Left lung (tissue), 14 donors: ENCODE measurements at places on chromosomes 16 and 17. TPM values are rescaled to one million over a fixed set of nuclear protein-coding genes. Genes with fewer than 3 reads are reported as not detected.

Gene ABAT
- total RNA-seq, result 8.0 TPM

DNA sequence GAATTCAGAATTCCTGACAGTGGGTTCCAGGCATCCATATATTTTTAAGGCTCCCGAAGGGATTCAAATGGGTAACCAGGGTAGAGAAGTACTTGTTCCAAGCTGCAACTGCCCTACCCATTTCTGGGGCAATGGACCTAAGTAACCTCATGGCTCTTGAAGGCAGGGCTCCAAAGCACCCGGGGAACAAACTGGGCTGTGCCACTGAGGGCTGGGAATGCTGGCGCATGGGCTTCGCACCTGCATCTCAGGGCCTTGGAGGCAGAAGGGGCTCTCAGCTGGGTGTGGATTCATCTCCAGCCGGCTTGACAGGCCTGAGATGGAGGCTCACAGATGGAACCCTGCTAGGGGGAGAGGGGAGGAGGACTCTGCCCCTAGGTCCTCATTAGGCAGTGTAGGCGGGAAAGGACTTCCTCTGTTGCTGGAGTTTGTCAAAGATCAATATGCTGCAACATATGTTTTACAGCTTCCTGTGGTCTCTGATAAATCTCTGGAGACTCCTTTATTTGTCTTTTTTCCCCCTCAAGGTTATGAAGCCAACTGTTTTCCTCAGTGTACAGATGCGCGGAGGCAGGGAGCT lies 232.3 kb upstream of the NLRP1 start:
- no peak for DNase-seq
- H3K4me3 ChIP-seq, result no peak overlapping the region
- H3K27me3 ChIP-seq, result no peaks in the 10 kb centered on the region
- no peaks in the 10 kb centered on the region for H3K36me3 ChIP-seq
- no peak overlapping the region for H3K27ac ChIP-seq
- H3K4me1 ChIP-seq, result no peaks in the 10 kb centered on the region

GRCh38 chr16:18782697-18783429 lies 7.3 kb downstream of the RPS15A start:
- no peak overlapping the region for H3K27ac ChIP-seq
- no peak for DNase-seq
- no peaks in the 10 kb centered on the region for H3K36me3 ChIP-seq
- no peak overlapping the region for H3K4me3 ChIP-seq

- DNase-seq, result no peak
- H3K36me3 ChIP-seq, result no peaks in the 10 kb centered on the region
- no peak overlapping the region for H3K4me3 ChIP-seq
- H3K27ac ChIP-seq, result no peak overlapping the region
Measured at GRCh38 chr17:47605011-47605410, 44.7 kb upstream of the KPNB1 start.

DNA sequence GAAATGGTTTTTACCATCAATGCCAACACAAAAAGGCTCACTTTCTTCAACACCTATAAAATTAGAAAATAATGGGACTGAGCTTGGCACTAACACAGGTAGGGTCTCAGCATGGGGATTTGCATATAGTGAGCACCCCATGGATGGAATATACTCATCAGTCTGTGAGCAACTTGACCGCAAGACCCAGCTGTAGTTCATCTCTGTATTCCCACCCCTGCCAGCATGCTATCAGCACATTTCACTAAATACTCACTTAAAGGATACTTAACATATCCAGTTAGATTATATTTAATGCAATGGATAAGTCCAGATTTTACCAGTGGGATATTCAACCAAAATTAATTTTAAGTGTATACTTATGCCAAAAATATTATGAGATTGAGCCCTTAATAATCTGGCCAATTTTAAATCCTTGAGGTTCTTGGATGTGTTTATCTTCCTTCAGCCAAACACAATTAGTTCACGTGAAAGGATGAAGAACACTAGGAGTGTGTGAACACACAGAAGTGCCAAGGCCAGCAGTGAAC lies 66.7 kb downstream of the C16orf95 start:
- no peak for DNase-seq
- H3K4me1 ChIP-seq, result no peaks in the 10 kb centered on the region
- H3K27me3 ChIP-seq, result no peaks in the 10 kb centered on the region

DNA sequence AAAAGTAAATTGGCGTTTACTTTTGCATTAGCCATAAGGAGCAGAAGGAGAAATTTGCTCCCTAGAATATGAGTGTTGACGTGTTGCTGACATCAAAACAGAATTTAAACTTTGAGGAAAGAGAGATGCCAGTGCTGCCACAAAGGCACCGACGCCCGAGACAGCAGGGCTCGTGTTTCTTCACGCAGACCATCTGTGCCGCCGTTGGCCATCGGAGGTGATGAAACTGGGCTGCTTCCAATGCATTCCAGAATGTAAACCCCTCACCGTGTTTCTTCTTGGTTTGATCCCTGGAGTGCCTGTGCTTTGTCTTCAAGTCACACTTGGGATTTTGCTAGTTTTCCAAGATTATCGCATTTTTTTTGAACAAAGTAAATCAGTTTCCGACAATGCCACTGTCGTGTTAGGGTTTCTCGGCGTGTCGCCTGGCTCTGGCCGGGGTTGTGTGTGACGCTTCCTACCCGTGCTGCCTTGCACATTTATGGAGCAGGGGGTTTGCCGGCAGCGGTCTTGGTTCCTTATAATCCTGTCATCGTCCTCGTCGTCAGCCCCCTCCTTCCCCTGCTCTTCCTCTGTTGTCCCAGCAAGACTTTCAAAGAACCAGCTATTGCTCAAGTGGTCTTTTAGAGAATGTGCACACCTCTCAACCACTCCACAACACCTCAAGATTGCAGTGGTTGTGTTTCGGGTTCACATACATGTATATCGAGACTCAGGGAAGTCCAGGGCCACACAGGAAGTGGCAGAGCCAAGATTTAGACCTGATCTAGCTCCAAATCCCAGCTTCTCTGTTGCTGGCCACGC lies 103.9 kb downstream of the METRNL start:
- H3K36me3 ChIP-seq, result no peaks in the 10 kb centered on the region
- H3K27me3 ChIP-seq, result no peaks in the 10 kb centered on the region
- H3K4me1 ChIP-seq, result no peaks in the 10 kb centered on the region

DNA sequence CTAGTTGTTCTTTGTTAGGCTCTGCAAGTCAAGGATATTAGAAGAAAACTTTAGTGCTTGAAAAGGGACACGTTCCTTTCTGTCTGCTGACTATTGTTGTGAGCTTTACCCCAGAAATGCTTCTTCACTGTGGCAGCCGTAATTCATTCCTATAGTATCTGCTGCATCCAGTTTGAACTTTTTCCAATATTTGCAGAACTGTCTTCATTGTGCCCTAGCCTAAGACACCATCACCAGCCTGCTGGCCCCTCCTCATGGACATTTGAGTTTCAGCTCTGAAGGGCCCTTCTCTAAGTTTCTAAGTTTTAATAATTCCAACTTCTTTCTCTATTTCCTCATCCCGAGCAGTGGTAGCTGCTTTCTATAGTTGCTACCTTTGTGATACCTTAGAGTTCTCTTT lies 91.7 kb downstream of the SLC39A11 start:
- H3K36me3 ChIP-seq, result no peaks in the 10 kb centered on the region
- H3K4me1 ChIP-seq, result no peaks in the 10 kb centered on the region

- H3K4me1 ChIP-seq, result peaks cover 11% of the 10 kb centered on the region
- peaks cover 40% of the 10 kb centered on the region for H3K27me3 ChIP-seq
- no peaks in the 10 kb centered on the region for H3K36me3 ChIP-seq
- H3K27ac ChIP-seq, result no peak overlapping the region
- no peak overlapping the region for H3K4me3 ChIP-seq
Measured at GRCh38 chr17:20852990-20853370, 189.8 kb downstream of the USP22 start.

DNA sequence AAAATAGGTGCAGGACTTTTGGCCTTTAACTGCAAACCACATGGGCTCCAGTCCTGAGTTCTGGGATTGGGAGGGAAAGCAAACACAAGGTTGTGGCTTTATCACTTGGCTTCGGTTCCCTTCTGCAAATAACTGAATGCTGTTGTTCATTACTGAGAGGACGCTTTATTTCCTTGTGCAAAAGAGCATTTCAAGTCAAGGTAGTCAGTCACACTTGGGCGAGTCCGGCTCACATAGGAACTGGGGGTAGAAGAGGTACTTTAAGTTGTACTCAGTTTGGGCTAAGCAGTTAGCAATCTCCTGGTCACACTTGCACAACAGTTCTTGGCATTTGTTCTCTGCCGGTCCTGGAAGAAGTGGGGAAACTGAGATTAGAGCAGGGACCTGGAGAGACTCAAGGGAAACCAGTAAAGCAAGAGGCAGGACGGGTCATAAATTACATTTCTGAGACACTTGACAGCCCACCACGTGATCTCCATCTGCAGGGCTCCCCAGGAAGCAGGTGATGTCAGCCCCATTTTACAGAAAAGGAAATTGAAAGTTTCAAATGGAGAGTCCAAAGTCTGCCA lies 21.6 kb downstream of the PLA2G10 start:
- H3K4me3 ChIP-seq, result no peak overlapping the region
- DNase-seq, result peak; percentile 71
- peak overlapping the region; percentile 47 for H3K27ac ChIP-seq
- no peaks in the 10 kb centered on the region for H3K36me3 ChIP-seq
